ENCODE measurements at places on chromosomes 4 and X. TPM values are rescaled to one million over a fixed set of nuclear protein-coding genes. Genes with fewer than 3 reads are reported as not detected.

Gene CFI
- total RNA-seq, result 2.9 TPM

Gene ART3
- total RNA-seq, result not detected

Gene FABP2
- total RNA-seq, result not detected

Gene FGF13
- 3.0 TPM for total RNA-seq

Gene NR0B1
- total RNA-seq, result not detected

Gene IGSF1
- not detected for total RNA-seq

Gene KIF4A
- 1.4 TPM for total RNA-seq

Gene ATP2B3
- not detected for total RNA-seq

Gene PLAC1
- total RNA-seq, result 2.4 TPM

Gene STATH
- not detected for total RNA-seq

Gene RAB9B
- not detected for total RNA-seq

Gene SH3D19
- total RNA-seq, result 26.0 TPM

Gene GALNTL6
- not detected for total RNA-seq

Gene ARHGAP6
- 0.48 TPM for total RNA-seq

Gene BOD1L1
- 21.2 TPM for total RNA-seq

Gene TLR3
- 1.7 TPM for total RNA-seq

Gene SPP1
- total RNA-seq, result 2.3 TPM

Gene EXOC1L
- total RNA-seq, result not detected

Data from tracheal epithelial cell (primary cell).